ENCODE measurements at places on chromosomes 12 and 14. TPM values are rescaled to one million over a fixed set of nuclear protein-coding genes. Genes with fewer than 3 reads are reported as not detected.

C12orf50 gene
- total RNA-seq, result not detected

GRCh38 chr12:99170037-99170436 is 477.5 kb upstream of the GARIN6 start:
- H3K27me3 ChIP-seq, result no peaks in the 10 kb centered on the region
- H3K27ac ChIP-seq, result no peak overlapping the region
- no peaks in the 10 kb centered on the region for H3K36me3 ChIP-seq
- H3K4me1 ChIP-seq, result no peaks in the 10 kb centered on the region
- DNase-seq, result no peak
- H3K4me3 ChIP-seq, result no peak overlapping the region

SPTLC2 gene
- 31.2 TPM for total RNA-seq

DNA sequence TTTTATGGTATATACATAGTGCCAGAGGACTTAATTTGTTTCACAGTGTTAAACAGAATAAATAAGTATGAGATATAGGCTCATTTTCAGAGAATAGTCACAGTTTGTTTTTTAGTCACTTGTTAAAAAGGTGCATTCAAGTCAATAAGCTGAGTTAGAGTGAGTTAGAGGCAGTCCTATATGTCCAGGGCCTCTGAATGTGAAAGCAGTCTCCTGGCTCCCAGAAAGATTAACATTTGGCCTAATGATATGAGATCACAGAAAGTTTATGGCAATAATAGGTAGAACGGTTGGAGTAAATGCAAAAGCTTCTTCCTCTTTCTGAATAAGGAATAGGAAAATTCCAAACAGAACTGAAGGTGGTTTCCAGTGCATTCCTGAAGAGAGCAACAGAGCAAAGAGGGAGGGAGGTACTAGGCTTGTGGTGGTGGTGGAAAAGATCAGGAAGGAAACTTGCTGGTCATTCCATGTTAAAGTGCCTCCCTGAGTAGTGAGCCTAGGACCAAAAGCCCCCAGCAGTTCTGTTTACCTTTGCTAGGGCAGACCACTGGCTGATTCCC is 54.4 kb downstream of the SLC38A4 start:
- no peaks in the 10 kb centered on the region for H3K36me3 ChIP-seq
- H3K4me3 ChIP-seq, result no peak overlapping the region
- H3K27ac ChIP-seq, result no peak overlapping the region
- no peak for DNase-seq

DNA sequence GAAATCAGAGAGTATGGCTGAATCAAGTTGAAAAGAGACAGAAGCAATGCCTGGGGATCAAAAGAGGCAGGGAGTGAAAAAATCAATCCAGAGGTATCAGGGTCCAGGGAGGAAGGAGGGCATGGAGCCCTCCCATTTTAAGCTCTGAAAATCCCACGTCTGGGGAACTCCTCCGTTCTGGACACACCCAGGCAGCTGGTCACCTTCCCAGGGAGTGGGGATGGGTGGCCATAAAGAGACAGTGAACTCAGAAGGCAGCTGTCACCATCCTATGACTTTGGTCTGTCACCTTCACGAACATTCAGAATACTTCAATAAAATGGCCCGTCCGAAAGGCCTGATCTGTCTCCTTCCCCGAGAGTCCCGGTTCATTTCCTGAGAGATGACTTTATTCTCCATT is 71.6 kb downstream of the MAP1LC3B2 start:
- H3K4me3 ChIP-seq, result no peak overlapping the region
- no peaks in the 10 kb centered on the region for H3K36me3 ChIP-seq
- no peaks in the 10 kb centered on the region for H3K27me3 ChIP-seq
- no peak overlapping the region for H3K27ac ChIP-seq

CISTR gene
- not detected for total RNA-seq

DNA sequence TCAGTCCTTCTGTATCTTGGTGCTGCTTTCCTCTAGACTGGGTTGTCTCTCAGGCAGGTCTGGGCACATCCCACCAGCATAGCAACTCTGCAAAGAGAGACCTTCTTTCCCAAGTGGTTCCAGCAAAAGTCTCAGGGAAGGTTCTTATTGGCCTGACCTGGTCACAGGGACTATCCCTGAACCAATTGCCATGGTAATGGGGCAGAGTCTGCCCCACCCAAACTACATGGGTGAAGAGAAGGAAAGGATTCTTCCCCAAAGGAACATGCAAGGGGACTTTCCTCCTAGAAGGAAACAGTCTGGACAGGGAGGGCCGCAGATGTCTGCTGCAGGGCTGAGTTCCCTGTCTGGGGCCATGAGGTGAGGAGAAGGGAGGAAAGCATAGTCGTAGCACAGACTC is 122.2 kb upstream of the NCOR2 start:
- H3K27me3 ChIP-seq, result no peaks in the 10 kb centered on the region
- peaks cover 31% of the 10 kb centered on the region for H3K4me1 ChIP-seq
- no peak overlapping the region for H3K4me3 ChIP-seq
- no peaks in the 10 kb centered on the region for H3K36me3 ChIP-seq
- H3K27ac ChIP-seq, result no peak overlapping the region

DNA sequence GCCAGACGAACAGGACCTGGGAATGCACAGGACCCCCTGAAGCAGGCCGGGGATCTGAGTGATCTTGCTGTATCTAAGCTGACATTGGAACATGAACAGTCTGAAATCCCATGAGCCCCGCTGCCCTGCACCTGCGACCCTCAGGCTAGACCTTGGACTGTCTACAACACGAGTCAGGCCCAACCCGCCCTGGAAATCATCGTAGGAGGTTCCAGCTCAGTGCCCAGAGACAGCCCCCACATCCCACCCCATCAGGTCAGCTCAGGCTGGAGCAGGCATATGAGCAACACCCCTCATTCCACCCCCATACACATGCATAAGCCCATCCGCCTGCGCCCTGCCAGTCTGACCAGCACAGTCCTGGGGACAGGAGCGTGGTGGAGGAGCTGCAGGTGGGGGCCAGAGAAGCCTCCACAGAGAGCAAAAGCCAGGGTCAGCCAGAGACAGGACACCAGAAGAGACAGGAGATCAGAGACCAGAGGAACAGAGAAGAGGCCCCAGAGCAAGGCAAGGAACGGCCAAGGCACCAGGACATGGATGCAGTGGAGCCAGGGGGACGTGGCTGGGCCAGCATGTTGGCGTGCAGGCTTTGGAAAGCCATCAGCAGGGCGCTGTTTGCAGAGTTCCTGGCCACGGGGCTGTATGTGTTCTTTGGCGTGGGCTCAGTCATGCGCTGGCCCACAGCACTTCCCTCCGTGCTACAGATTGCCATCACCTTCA is at the start of gene AQP6:
Gene AQP6, plus strand, starts transcription at position 307 of the 720 bp plus-strand sequence. Its CDS starts 227 bp downstream, at position 534.
- peaks cover under 1% of the 10 kb centered on the region for H3K4me1 ChIP-seq
- no peaks in the 10 kb centered on the region for H3K36me3 ChIP-seq
- H3K27me3 ChIP-seq, result no peaks in the 10 kb centered on the region
- DNase-seq, result no peak
- no peak within 1 kb of the TSS for H3K4me3 ChIP-seq

DNA sequence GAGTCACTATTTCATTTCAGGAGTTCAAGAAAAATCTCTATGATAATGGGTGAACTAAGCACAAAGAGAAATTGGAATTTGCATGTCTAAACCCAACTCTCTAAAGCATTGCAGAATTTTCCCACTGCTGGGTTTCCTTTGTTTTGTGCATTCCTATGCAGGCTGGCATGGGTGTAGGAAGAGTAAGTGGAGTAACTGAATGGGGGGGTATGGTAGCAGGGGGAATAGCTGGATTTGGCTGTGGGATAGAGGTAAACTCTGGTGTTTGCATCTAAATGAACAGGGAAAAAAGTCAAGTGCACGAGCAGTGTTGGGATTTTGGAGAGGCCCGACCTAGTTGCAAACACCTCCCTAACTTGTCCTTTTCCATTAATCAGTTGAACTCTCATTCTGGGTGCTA is 159.1 kb downstream of the ANO4 start:
- H3K27me3 ChIP-seq, result no peaks in the 10 kb centered on the region
- no peak overlapping the region for H3K4me3 ChIP-seq
- H3K27ac ChIP-seq, result no peak overlapping the region

- H3K36me3 ChIP-seq, result no peaks in the 10 kb centered on the region
- no peak overlapping the region for H3K27ac ChIP-seq
Measured at GRCh38 chr14:104659146-104659545, 30.3 kb upstream of the INF2 start.

GRCh38 chr14:75751296-75751695 is 90.2 kb downstream of the TTLL5 start:
- peaks cover 21% of the 10 kb centered on the region for H3K36me3 ChIP-seq
- no peak for DNase-seq
- H3K4me3 ChIP-seq, result no peak overlapping the region
- no peaks in the 10 kb centered on the region for H3K4me1 ChIP-seq
- H3K27ac ChIP-seq, result no peak overlapping the region

GRCh38 chr12:121033625-121034349 is 5.3 kb downstream of the OASL start:
- peaks cover 6% of the 10 kb centered on the region for H3K4me1 ChIP-seq
- no peaks in the 10 kb centered on the region for H3K36me3 ChIP-seq
- peak; percentile 35 for DNase-seq
- no peaks in the 10 kb centered on the region for H3K27me3 ChIP-seq
- no peak overlapping the region for H3K27ac ChIP-seq

PIP4K2C gene
- 31.4 TPM for total RNA-seq

DNA sequence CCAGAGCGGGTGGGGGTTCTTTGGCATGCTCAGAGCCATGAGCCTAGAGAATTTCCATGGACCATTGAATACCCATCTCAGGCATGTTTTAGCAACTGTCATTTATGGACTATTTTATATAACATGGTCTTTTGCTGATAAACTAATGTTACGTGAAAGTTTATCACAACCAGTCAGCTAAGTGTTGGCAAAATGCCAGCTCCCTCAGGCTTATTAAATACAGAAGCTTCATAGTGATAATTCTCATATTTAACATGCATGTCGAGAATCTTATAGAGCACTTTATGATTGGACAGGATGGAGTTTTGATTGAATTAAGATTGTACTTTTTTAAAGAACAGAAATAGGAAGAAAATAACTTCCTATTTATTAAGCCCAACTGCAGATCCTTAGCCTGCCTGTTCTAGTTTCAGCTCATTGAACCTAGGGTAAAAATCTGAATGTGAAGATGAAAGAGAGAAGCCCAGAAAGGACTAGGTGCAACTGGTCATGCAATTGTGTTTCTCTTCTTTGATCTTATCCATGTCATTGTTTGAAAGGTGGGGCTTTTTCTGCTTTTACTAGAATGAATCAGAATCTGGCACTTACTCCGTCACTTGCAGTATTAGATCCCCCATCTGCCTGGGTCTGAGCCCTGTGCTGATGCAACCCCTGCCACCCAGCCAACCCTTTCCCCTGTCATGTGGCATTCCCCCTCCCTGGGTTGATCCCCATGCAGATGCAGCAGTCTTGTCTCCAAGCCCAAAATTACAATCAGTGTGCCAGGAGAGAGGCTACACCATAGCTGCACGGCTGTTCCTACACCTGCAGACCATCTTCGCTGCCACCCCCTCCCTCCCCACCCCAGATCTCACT is 134.6 kb upstream of the EVL start:
- H3K4me1 ChIP-seq, result no peaks in the 10 kb centered on the region
- H3K36me3 ChIP-seq, result peaks cover 4% of the 10 kb centered on the region
- no peak overlapping the region for H3K4me3 ChIP-seq
- H3K27ac ChIP-seq, result no peak overlapping the region
- DNase-seq, result no peak
- H3K27me3 ChIP-seq, result no peaks in the 10 kb centered on the region

GLRX5 gene
- total RNA-seq, result 23.9 TPM

- no peak for DNase-seq
- no peaks in the 10 kb centered on the region for H3K27me3 ChIP-seq
- H3K27ac ChIP-seq, result no peak overlapping the region
- H3K4me3 ChIP-seq, result no peak overlapping the region
- no peaks in the 10 kb centered on the region for H3K4me1 ChIP-seq
Measured at GRCh38 chr14:58942516-58942915, 246.0 kb upstream of the DAAM1 start.

LUM gene
- 281 TPM for total RNA-seq

- H3K36me3 ChIP-seq, result no peaks in the 10 kb centered on the region
- no peak overlapping the region for H3K27ac ChIP-seq
- no peaks in the 10 kb centered on the region for H3K27me3 ChIP-seq
- H3K4me3 ChIP-seq, result peak overlapping the region; percentile 36
- DNase-seq, result no peak
- peaks cover 3% of the 10 kb centered on the region for H3K4me1 ChIP-seq
Measured at GRCh38 chr14:97218274-97218673, 421.1 kb downstream of the VRK1 start.

DNA sequence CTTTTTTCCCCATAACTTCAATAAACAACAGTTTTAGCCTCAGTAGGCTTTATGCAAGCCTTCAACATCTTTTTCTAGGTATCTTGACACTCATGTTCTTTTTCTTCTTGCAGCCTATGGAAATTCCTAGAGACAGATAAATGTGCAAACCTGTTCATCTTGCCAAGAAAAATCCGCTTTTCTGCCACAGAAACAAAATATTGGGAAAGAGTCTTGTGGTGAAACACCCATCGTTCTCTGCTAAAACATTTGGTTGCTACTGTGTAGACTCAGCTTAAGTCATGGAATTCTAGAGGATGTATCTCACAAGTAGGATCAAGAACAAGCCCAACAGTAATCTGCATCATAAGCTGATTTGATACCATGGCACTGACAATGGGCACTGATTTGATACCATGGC is 295.9 kb downstream of the ZFP36L1 start:
- H3K27me3 ChIP-seq, result no peaks in the 10 kb centered on the region
- peaks cover 6% of the 10 kb centered on the region for H3K4me1 ChIP-seq
- DNase-seq, result no peak
- no peaks in the 10 kb centered on the region for H3K36me3 ChIP-seq
- H3K4me3 ChIP-seq, result no peak overlapping the region

DNA sequence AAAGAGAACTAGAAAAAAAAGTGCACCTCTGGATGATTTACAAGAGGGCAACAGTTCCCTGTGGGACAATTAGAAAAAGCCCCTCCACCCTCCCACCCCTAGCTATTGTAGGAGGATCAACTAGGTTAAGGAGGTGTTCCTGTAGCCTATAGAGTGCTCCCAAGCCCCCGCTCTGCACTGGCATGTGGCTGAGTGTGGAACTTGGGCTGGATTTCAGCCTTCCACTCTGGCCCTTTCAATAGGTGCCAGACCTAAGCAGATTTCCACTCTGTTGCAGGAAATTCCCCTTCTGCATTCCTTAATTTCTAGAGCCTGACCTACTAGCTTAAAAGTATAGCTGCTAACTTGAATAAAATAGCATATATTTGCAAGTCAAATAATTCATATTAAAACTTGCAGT is 2.8 kb downstream of the NFATC4 start:
- no peak for DNase-seq
- H3K4me1 ChIP-seq, result peaks cover 33% of the 10 kb centered on the region
- H3K27me3 ChIP-seq, result no peaks in the 10 kb centered on the region
- no peak overlapping the region for H3K27ac ChIP-seq

GRCh38 chr14:61112506-61112905 is 131.5 kb downstream of the SLC38A6 start:
- no peaks in the 10 kb centered on the region for H3K36me3 ChIP-seq
- no peak overlapping the region for H3K27ac ChIP-seq
- H3K4me1 ChIP-seq, result no peaks in the 10 kb centered on the region

- H3K27ac ChIP-seq, result no peak overlapping the region
- no peak for DNase-seq
- H3K4me3 ChIP-seq, result no peak overlapping the region
- no peaks in the 10 kb centered on the region for H3K27me3 ChIP-seq
- H3K4me1 ChIP-seq, result no peaks in the 10 kb centered on the region
Measured at GRCh38 chr12:3342051-3342450, 149.0 kb upstream of the PRMT8 start.
